ENCODE measurements at places on chromosomes 2 and 18.

DNA sequence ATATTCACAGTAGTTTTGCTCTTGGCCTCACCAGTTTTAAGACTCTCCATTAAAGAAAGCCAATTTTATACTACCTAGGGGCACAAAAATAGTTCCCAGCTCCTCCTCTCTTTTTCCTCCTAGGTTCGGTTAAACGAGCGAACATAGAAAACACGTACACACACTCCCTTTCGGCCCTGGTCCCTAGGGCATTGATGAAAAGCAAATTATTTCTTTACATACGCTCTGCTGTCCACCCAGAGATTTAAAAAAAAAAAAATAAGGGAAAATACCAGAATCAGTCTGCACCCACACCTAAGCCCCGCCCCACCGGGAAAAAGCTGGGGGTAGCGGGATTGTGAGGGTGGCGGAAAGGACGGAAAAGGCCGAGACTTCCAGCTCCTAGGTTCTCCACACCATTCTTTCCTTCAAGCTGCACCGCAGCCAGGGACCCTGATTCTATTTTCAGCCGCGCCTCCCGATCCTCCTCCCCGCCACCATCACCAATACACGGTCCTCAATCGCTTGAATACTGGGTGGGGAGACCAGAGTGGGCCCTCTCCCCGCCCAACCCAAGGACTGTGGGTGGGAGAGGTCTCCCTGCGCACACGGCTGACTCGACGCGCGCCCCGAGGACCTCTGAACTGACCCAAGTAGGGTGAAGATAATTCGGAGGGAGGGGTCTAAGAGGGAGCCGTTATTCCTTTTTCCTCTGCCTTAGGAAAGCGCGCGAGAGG lies 769 bp downstream of the ATF2 start:
- peak; percentile 45 for DNase-seq

DNA sequence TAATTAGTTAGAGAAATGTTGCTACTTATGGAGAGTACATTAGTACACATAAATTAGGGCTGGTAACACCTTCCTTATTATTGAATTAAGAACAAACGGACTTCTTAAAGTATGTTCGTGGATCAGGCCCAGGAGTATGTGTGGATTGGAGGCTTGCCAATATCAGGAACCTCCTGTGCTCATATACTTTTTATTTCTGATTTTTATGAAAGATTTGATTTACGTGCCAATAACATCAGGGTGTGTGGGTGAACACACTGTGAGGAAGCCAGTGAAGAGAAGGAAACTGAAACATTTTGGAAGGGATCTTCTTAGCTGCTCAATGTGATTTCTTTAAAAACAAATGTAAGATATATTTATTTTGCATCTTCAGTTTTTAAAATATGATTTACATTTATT lies 113.0 kb downstream of the EFEMP1 start:
- DNase-seq, result no peak

DNA sequence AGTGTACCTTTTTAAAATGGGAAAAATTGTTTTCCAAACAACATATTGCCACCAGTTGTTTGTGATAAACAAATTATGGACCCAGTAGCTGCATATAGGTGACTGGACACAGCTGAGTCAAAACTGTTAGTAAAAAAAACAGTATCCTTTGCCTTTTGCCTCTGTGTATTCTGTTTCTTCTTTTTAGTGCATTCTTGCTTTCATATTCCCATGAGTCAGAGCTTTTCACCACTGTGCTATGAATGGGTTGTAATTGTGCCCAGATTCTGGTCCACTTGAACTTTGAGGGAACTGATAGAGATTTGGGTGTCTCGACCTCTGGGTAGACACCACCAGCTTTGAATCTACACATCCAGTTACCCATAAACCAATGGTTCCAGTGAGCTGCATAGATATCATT lies 1441.9 kb upstream of the ZEB2 start:
- DNase-seq, result no peak

DNA sequence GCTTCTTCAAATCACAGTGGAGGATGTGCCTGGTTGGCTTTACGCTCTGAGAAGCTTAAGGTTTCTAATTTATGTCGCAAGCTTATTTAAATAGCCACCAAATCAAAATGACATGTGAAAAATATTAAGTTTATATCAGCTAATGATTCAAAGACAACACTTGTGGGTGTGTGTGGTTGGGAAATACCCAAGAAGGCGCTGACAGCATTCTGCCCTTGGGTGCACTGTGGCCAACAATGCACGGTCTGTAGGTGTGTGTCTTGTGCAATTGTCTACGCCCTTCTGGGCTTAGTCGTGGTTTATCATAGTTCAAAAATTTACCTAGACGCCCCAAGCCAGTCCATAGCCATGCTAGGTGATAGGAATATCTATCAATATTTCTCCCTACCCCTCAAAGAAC lies 60.9 kb downstream of the KCTD1 start:
- no peak for DNase-seq

DNA sequence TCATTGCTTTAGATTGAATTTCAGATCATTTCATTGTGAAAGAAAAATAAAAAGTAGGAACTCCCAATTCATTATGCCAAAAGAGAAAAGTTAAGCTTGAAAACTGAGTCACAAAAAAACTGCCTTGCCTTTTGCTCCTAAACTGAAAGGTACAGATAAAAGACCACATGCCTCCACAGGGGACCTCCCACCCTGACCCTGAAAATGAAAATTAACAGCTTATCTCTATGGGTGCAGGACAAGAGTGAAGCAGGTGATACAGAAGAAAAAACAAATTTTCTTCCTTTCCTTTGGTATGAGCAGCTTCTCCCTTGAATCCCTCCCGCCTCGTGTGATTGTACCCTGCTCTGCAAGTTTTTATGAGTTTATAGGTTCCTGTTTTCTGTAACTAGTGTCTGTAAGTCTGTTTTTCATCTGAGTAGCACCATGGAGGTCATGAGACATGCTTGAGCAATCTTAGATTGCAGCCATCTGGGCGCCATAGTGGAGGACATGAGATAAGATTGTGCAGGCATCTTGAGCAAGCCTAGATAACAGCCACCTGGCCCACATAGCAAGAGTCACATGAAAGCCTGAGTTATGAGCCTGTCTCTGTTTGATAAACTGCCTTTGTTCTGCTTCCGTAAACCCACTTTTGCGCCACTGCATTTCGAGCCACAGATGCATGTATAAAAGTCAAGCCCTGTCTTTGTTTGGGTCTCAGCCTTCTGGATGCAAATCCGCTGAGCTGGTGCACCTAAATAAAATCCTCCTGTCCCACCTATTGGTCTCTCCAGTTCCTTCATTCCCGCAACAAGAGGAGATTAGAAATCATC lies 56.2 kb upstream of the DYNC1I2 start:
- no peak for DNase-seq

GRCh38 chr2:168137510-168138180 lies 109.8 kb downstream of the STK39 start:
- DNase-seq, result no peak

DNA sequence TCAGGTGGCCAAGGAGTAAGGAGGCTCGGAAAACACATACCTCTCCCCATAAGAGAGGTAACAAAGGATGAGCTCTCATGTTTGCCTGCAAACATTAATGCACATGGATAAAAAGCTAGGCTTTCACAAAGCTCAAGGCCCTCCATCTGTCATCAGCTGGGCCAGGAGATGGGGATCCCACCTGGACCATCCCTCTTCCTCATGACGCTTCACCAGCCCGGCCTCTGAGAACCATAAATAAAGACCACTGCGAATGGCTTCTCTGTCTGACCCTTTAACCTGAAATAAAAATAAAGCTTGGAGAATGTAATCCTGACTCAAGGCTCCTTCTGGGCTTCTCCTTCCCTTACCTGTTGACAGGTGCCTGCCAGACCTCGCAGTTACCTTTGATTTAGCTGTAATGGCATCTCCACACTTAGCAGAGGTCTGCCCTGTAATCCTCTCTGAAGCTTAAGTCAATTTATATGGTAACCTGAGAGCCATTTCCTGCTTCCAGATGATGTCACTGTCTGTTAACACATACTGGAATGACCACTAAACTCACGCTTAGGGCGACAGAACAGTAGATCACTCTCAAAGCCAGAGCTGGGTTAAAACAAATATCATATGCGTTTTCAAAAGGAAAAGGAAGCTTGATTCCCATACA lies 29.3 kb upstream of the FOXI3 start:
- no peak for DNase-seq

DNA sequence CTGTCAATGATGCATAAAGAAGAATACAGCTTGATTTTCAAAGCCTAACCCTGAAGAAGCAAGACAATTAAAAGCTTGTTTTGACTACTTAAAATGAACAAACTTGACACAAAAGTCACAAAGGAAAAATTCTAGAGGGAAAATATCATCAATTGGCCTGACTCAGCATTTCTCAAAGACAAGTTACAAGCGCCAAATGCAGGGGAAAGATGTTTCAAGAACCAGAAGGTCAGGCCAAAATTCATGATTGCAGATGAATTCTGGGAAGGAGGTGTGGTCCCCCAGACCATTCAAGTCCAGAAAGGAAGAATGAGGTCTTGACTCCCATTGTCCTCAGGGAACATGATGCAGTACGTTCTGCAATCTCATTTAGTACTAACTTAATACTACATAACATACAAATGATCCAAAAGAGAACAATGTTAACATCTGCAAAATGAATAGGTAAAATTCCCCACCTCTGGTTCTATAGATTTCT lies 64.5 kb downstream of the FAM210A start:
- no peak for DNase-seq

DNA sequence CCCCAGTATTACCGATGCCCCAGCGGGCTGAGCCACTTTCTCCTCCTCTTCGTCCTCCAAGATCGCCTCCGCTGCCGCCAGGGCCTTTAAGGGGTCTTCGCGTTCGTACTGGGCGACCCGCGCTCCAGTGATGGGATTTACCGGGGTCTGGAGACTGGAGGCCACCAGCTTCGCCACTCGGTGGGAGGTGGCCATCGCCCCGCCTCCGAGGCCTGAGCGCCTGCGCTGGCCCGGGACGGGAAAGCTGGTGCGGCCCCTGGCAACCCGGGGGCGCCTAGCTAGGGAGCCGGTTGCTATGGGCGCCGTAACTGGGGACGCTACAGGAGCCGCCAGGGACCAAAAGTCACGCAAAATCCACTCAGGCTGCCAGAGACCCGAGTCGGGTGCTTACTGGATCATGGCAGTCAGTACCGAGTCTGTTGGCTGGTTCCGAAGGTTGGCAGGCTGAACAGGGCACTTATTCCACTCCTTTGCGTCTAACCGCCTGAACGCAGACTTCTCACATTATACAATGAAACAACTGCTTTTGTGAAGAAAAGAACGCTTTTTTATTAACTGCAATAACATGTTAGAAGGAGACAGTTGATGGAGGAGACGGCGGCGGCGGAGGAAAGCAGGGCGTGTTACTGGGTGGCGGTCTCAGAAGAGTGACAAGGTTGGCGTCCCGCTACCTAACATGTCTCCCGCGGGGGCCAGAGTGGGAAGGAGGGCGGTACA lies at the start of gene FAM161A:
Gene FAM161A, minus strand, starts transcription at position 214 of the 717 bp plus-strand sequence. Its CDS starts 19 bp downstream, at position 195.
- peak; percentile 85 for DNase-seq

DNA sequence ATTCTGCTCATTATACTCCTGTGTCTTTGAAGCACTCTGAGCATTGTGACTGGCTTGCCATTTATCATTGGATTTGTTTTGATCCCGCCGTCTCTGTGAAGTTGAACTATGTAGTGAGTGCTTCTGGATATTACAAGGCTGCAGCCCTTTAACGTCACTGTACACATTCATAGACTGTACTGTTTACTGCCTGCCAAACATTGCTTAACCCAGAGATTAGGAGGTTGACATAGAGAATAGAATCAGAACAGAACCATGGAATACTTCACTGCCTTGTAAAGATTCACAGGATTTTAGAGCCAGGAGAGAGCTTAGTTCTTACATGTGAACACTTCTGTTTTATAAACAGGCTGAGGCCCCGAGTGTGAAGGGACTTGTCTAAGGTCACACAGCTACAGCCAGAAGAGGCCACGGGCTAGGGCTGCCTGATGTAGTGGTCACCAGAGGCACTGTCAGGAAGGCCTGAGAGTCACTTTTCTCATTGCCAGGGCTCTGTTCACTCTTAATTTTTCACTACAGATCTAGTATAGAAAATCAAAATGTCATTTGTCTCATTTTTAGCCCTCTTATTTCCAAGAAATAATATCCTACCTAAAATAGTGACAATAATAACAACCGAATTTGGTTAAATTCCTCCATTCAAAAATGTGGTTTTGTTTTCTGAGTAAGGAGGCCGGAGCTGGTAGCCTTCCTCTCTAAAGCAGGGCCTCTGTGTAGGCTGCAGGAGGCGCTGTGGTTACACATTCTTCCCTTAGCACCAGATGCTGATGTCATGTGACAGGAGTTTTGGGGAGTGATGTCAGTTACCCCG lies 87.9 kb downstream of the UGGT1 start:
- DNase-seq, result peak; percentile 81

DNA sequence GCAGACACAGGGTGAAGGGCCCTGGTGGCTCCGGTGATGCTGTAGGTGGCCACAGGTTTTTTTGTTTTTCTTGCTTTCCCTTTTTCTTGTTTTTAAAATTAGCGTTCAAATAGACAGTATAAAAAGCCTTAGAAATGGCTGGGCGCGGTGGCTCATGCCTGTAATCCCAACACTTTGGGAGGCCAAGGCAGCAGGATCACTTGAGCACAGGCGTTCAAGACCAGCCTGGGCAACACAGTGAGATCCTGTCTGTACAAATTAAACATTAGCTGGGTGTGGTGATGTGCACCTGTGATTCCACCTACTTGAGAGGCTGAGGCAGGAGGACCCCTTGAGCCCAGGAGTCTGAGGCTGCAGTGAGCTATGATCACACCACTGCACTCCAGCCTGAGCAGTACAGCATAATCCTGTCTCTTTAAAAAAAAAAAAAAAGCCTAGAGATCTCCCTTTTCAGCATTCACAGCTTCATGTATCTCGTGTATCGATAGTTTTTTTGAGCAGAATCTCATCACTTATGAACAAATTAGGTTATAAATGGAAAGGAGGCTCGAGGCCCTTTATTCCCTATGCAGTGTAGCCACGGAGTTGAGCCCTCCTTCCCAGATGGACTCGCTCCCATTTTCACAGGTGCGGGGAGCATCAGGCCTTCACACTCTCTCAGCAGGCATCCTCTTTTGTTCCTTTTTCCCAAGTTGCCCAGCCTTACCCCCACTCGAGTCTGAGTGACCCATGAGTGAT lies 50.8 kb downstream of the EMILIN2 start:
- no peak for DNase-seq

DNA sequence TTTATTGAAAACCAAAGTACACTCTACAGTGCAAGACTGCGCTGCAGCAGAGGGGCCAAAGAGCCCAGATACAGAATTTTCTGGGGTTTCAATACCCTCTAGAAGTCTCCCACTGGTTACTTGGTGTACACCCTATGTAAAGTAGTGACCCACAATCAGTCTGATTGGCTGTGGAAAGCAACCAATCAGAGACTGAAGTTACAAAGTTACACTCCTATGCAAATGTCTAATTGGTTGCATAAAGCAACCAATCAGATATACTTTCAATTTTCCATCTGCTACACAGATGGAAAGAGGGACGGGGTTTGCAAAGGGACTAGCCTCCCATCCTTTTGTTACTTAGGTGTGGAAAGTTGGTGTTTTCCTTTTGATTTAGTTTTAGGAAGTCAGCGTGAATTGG lies 198.9 kb upstream of the SH3BP4 start:
- no peak for DNase-seq

- DNase-seq, result no peak
Measured at GRCh38 chr18:28109781-28110560, 67.0 kb downstream of the CDH2 start.

All from AG08395 (cell line).